Astrocyte of the cerebellum (primary cell): ENCODE measurements at places on chromosomes 7 and 10.

DNA sequence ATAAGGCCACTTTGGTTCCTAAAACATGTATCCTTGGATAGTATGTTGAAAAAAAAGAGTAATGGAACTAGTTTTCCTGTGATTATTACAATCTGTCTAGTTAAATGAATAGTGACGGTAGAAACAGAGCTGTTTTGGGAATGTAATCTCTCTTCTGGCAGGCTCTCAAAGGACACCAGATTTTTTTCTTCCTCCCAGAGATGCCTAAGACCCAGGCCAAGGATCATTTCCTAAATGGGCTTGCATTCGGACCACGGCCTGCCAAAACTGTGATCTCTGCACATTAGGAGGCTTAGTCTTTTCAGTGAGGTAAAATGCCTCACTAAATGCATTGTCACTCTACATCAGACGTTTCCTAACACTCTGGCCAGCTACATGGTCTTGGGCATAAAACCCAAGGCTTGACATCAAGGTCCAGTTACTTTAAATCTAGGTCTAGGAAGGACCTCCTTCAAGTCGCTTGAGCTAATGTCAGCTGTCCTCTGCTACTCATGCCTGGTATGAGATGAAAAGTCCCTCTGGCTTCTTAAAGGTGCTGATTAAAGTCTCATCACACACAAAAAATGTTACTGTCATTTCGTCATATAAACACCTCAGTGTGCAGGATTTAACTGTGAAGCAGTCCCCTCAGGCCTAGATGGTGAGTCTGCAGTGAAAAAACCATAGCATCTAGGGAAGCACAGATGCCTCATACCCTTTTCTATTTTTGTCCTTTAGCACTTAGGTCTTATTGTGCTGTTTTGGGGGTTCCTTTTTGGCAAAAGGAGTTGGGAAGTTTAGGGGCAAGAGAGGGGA, 47.7 kb downstream of the DLD start:
- no peak for DNase-seq

DNA sequence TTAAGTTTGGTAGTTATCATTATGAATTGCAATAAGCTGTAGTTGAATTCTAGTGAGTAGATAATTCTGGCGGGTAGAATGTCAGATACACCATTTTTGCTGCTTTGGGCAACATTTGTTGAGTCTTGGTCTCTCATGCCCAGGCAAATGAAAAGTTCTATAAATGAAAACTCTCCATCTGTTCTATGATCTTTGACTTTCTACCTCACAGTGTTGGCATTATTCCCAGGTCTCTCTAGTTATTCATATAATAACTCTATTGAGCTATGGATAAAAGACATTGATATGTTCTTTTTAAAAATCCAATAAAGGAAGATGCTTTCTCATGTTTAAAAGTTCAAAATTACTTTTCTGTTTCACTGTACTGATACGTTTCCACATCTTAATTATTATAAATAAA, 415.3 kb upstream of the SEMA3D start:
- peak; percentile 20 for DNase-seq

- no peak for DNase-seq
Measured at GRCh38 chr7:36863901-36864701, 139.8 kb upstream of the AOAH start.

- DNase-seq, result no peak
Measured at GRCh38 chr7:43395351-43395750, 187.6 kb upstream of the STK17A start.

DNA sequence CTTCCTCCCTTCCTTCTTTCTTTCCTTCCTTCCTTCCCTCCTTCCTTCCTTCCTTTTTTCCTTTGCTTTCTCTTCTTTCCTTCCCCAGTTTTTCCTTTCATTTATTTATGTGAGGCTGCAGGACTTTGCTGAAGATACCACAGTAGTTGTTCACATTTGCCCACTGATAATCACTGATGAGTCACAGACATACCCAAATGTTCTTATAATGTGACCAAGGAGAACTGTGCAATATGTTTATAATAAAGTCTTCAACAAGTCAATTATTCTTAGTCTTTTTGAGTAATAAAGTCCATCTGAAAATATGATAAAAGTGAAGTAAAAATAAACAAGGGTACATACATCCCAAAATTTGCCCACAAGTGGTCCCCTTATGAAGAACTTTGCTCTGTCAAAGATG, 159.7 kb downstream of the GNAI1 start:
- DNase-seq, result no peak

GRCh38 chr10:99743841-99744240, 11.8 kb downstream of the CUTC start:
- no peak for DNase-seq

- DNase-seq, result peak; percentile 89
Measured at GRCh38 chr7:93043385-93043985, 74.3 kb downstream of the SAMD9 start.

GRCh38 chr7:132461032-132461592, 115.2 kb downstream of the PLXNA4 start:
- DNase-seq, result no peak

- DNase-seq, result peak; percentile 29
Measured at GRCh38 chr10:112137154-112137987, 46.2 kb downstream of the GPAM start.

DNA sequence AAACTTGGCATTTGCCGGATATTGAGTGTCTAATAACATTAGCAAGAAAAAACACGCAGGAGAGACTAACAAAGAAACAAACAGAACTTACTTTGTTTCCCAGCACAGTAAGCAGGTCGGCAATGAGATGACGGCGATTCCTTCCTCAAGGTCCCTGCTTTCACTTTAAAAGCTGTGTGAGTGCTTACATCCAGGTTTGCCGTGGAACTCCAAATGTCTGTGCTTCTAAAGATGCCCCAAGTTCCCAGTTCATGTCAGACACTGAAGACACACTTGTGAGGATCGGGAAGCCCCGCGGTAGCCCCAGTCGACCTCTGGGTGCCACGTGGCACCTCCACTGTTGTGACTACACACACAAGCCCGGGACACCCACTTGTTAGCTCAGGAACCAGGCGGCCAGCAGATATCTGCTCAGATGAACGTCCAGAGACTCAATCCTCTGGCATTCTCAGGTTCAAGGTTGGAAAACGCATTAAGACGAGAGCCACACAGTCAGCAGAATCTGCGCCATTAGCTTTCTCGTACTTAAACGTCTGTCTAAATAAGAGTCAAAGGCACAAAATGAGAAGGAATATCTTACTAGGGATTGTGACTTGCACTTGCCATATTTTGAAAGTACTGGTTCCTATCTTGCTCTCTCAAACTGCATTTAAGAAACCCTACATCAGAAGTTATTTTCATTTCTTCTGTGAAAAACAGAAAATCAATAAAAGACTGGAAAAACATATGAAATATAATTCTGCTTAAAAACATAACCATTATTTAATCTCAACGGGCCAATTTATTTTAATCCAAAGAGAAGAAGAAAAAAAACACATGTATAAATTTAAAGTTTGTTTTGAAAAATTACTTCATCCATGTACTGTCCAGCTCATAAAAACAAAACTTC, 207.6 kb upstream of the KLF14 start:
- DNase-seq, result no peak

DNA sequence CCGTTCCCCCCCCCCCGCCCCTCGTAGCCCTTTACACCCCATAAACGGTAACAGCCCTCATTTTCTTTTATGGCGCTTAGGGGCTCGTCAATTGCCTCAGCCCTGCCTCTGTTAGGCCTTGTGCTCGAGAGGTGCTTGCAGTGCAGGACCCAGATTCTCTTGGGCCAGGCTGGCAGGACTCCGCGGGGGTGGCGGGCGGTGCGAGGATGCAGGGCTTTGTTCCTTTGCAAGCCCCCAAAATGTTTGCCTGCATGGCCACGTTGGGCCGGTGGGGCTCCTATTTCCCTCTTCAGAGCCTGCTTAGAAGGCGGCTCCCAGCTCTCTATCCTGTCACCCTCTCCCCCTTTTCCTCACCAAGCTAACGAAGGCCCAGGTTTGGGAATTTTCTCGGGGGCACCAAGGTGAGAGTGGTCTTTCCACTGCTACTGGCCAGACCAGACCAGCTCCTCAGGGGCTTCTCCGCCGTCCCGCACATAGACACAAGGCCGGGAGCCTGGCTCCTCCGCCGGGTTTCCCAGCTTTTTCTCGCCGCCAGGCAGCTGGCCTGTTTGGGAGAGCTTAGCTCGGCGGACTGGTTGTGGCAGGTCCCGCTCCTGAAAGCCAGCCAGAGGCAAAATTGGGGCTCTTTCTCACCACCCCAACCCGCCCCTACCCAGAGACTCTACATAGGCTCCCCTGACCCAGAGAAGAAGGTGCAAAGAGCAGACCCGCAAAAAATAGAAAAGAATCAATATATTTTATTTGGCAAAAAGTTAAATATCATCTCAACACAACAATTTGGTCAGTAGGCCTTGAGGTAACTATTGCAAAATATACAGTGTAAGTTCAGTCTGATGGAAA, 3.4 kb downstream of the HOXA9 start:
- no peak for DNase-seq

DNA sequence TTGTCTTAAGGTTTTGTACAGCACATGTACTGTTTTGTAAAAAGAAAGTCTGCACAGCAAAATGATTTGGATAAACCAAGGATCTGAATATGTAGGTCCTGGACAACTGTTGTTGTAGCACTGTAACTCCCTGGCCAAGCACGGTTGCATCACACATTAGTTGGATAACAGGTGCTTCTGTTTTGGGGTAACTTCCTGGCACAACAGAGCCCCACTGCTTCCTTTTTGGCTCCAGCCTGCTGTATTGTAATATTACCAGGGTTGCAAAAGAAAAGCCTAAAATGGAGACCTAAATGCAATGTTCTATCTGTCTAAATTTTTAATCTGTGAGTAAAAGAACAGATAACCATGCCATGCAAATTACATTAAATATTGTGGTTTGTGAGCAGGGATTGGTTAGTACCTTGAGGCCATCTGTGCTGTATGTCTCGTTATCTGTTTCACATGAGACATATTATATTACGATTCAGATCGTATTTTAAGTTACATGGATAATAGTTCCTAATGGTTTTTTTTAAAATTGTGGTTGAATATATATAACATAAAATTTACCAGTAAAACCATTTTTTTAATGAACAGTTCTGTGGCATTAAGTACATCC, 27.5 kb upstream of the WAC start:
- no peak for DNase-seq

DNA sequence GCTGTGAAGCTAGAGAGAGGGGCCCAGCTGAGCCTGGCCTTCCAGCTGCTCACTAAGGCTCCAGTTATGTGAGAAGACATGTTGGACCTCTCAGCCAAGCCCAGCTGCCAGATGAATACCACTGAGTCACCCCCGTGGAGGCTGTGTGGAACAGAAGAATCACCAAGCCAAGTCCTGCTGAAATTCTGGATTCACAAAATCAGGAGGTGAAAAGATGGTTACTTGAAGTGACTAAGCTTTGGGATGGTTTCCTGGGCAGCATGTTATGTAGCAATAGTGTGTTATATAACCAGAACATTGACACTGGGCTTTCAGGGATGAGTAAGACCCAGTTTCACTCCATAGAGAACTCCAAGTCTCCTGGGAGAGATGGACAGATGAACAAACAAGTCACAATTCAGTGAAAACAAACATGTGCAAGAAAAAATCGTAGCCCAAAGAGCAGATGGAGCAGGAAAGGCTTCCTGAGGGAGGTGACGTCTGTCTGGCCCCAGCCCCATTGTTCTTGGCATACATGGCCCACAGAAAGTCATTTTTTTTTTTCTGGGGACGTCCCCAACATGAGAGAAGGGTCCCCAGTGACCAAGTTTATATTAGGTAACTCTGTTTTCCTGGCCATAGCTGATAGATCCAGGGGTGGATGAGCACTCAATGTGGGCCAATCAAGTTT, 64.1 kb upstream of the PDZD8 start:
- DNase-seq, result peak; percentile 56

- DNase-seq, result no peak
Measured at GRCh38 chr7:67422601-67423000, 426.0 kb downstream of the TYW1 start.

GRCh38 chr10:15636446-15636845, 83.3 kb downstream of the ITGA8 start:
- no peak for DNase-seq

DNA sequence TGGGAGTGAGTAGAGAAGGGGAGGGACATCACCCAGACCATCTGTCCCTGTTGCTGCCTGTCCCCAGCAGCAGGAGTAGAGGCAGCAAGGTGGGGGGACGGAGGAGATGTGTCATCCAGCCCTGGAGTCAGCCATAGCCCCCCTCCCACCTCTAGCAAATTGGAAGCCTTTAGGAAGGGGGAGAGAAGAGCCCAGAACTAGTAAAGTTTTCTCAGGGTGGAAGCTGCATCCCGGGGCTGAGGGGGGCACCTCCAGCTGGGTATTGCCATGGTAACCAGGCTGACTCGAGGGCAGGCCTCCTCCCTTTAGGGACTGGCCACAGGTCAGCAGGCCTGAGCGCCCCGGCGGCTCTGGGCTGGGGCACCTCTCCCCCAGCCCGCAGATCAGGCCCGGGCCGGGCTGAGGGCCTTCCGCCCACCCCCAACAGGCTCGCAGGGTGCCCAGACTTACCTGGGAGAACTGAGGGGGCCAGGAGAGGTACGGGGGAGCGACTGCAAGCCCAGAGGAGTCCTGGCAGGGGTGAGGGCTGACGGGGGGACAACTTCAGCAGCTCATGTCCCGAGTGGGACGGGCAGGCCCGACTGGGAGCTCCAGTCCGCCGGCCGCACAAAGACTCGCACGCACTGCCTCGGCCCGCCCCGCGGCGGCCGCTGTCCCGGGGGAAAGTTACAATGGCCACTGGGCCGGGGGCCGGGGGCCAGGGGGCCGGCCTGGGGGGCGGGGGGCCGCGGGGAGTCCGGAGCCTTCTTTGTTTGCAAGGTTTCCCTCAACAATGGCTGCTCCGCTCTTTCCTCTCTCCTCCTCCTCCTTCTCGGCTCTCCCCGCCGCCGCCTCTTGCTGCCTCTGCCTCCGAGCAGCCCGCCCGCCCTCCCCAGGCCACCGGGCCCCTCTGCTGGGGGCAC, 6.0 kb downstream of the LDB1 start:
- DNase-seq, result no peak

DNA sequence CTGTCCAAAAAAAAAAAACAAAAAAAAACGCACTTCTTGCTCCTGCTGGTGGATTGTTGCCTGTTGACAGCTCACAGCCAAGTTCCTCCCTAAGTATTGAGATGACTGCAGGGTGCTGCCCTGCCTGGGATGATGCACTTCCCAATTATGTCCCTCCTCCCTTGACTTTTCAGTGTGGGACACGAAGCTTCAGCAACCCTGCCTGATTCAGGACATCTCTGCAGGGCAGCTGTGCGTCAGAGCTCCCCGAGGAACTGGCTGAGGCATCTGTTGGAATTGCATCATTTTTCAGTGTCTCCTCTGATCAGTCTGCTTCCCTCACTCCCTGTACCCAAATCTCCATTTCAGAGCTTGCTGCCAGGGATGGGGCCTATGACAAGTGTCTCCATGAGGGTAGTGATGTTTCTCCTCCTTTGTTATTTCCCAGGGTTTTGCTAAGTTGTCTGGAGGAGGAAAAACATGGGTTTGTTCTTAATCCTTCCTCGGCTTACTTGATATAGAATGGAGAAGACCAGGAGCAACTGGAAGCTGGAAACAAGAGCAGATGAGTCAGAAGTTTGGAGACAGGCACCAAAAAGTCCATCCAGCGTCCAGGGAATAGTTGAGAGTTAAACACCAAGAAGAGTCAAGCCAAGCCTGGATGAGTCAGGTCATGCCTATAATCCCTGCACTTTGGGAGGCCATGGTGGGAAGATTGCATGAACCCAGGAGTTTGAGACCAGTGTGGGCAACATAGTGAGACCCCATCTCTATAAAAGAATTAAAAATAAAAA, 355.1 kb downstream of the GALNT17 start:
- peak; percentile 79 for DNase-seq
